ENCODE measurements at places on chromosomes 1 and 21. TPM values are rescaled to one million over a fixed set of nuclear protein-coding genes. Genes with fewer than 3 reads are reported as not detected.

The F13B gene
- total RNA-seq = not detected

The FCRL5 gene
- total RNA-seq = not detected

- no peak overlapping the region for H3K4me3 ChIP-seq
- H3K27ac ChIP-seq = no peak overlapping the region
- H3K36me3 ChIP-seq = no peaks in the 10 kb centered on the region
- no peaks in the 10 kb centered on the region for H3K27me3 ChIP-seq
Observed at GRCh38 chr1:36913016-36913415, 121.3 kb downstream of the GRIK3 start.

DNA sequence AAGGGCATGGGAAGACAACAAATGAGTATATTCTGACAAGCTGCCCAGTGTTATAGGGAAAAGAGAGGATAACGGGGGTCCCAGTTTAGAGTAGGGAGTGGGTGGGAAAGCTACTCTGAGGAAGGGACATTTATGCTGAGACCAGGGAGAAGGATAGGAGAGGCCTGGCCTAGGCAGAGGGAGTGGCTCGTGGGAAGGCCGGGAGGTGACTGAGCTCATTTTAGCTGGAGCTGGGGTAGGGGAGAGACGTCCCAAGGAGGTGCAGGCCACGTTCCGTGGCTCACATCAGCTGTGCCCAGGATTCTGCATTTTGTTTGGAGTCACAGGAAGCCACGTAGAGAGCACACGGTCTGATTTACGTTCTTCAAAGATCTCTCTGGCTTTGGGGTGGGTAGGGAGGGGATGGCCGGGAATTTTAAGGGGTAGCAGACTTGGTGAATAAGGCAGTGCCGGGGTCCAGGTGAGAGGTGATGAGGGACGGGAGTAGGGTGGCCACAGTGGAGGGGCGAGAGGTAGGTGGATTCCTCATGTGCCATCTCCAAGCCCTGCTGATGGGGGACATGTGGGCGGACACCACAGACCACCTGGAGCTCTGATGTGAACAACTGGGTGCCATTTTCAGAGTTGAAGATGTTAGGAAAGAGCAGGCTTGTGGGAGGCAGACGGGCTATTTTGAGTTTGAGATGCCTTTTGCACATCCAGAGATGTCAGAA, 4.7 kb downstream of the TINAGL1 start:
- no peak overlapping the region for H3K4me3 ChIP-seq
- no peaks in the 10 kb centered on the region for H3K36me3 ChIP-seq
- no peaks in the 10 kb centered on the region for H3K27me3 ChIP-seq
- peaks cover 12% of the 10 kb centered on the region for H3K4me1 ChIP-seq

DNA sequence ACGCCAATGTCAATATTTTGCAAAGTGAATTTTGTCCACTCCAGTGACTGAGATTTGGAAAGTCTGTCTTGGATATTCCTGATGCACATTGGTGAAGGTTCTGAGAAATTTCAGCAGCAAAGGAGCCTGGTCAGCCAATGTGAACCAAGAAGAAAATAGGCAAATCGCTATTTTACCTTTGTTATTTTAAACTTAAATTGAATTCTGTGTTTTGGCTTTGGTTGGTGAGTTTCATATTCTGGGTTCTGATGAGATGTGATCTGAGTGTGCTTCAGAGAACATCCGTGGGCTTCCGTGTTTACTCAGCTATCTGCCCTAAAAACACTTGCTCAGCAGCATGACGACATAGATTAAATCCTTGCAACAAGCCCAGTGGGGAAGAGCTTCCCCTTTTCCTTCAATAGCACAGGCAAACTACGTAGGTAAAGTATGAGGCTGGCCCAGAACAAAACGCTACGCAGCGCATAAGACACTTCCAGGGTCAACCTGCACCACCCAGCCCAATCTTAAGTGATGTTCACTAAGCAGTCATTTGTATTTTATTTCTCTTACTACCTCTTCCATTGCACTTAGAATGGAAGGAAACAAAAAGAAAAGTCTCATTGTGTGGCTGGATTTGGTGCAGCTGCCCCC, 176.4 kb upstream of the KAZN start:
- DNase-seq = no peak
- no peaks in the 10 kb centered on the region for H3K36me3 ChIP-seq

- no peak overlapping the region for H3K4me3 ChIP-seq
- no peak overlapping the region for H3K27ac ChIP-seq
- H3K4me1 ChIP-seq = no peaks in the 10 kb centered on the region
- no peaks in the 10 kb centered on the region for H3K36me3 ChIP-seq
- no peak for DNase-seq
- H3K27me3 ChIP-seq = no peaks in the 10 kb centered on the region
Observed at GRCh38 chr1:223557130-223557475, 108.4 kb downstream of the CAPN8 start.

GRCh38 chr21:35568643-35569042, 491.7 kb downstream of the SETD4 start:
- H3K36me3 ChIP-seq = no peaks in the 10 kb centered on the region
- no peak overlapping the region for H3K4me3 ChIP-seq
- H3K4me1 ChIP-seq = peaks cover 10% of the 10 kb centered on the region
- H3K27ac ChIP-seq = no peak overlapping the region

DNA sequence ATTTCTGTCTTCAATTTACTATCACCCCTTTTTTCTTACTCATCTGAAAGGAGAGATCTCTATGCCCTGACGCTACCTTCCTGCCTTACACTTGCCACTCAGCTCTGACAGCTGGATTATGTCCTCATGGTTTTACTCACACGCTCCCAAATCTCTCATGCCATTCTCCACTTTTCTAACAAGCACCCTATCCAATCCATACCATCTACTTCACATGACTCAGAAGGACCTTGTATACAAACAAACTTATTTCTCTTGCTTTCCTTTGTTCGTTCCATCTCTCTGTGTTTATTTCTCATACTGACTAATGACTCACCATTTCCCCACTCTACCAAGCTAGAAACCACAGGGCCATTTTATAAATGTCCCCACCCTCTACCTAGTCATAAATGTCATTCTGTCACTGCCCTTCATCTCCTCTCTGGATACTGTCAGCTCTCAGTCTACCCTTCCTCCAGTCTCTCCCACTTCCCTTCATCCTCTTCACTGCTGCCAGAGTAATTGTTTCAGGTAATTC, 87.3 kb downstream of the USP24 start:
- peaks cover 61% of the 10 kb centered on the region for H3K36me3 ChIP-seq
- DNase-seq = no peak
- no peaks in the 10 kb centered on the region for H3K4me1 ChIP-seq
- H3K27me3 ChIP-seq = no peaks in the 10 kb centered on the region

DNA sequence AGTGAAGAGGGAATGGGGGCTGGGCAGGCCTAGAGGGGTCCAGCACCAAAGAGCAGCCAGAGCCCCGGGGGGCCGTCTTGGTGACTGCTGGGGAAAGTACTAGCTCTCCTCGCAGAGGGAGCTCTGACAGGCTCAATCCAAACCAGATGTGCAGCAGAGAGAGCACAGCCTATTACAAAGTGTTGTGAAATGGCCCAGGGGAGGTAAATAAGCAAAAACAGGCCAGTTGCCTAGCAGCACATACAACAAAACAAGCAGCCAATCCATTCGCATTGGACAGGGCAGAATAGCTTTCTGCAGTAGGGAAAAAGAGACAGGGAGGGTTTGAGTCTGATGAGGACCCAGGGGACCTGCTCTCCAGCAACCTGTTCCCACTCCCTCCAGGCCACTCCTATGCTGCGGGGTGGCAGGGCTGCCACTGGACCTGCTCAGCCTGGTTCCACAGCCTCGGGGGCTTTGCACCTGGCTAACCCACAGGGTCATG, 239.6 kb upstream of the FGGY start:
- no peaks in the 10 kb centered on the region for H3K27me3 ChIP-seq
- peaks cover 50% of the 10 kb centered on the region for H3K4me1 ChIP-seq
- DNase-seq = peak; percentile 74
- no peaks in the 10 kb centered on the region for H3K36me3 ChIP-seq
- peak overlapping the region; percentile 19 for H3K4me3 ChIP-seq

Measured in pancreas (tissue), 10 donors.